CD4-positive, alpha-beta T cell (primary cell): ENCODE measurements at places on chromosomes 3 and 15.
A peak's percentile ranks its signal among the peaks of the same experiment; 100 is the strongest.

- no peak for DNase-seq
Observed at GRCh38 chr3:166282931-166283330, 445.7 kb upstream of the BCHE start.

DNA sequence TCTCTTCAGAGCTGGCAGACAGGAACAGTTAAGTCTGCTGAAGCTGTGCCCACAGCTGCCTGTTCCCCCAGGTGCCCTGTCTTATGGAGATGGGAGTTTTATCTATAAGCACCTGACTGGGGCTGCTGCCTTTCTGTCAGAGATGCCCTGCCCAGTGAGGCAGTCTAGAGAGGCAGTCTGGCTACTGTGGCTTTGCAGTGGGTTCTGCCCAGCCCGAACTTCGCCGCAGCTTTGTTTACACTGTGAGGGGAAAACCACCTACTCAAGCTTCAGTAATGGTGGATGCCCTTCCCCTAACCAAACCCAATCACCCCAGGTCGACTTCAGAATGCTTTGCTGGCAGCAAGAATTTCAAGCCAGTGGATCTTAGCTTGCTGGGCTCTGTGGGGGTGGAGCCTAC, 91.2 kb downstream of the SLC25A26 start:
- no peak for DNase-seq

DNA sequence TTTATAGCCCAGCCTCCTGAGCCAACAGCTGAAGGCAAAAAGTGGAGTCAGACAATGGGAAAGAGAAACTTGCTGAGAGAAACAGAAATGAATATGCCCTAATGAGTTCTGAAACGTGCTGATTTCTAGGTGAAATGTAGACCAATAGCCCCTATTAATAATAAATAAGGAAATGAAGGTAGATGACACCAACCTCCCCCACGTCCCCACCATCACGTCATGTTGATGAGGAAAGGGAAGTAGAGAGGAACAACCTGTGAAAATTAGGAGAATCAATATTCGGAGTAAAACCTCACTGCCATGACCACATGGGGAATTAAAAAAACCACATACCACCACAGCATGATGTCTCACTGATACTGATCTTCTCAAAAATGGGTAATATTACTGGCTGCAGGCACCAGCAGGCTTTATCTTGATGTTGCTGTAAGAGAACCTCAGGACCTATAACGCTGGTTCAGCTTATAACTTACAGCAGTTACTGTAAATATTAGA, 64.0 kb downstream of the KAT2B start:
- peak; percentile 21 for DNase-seq

DNA sequence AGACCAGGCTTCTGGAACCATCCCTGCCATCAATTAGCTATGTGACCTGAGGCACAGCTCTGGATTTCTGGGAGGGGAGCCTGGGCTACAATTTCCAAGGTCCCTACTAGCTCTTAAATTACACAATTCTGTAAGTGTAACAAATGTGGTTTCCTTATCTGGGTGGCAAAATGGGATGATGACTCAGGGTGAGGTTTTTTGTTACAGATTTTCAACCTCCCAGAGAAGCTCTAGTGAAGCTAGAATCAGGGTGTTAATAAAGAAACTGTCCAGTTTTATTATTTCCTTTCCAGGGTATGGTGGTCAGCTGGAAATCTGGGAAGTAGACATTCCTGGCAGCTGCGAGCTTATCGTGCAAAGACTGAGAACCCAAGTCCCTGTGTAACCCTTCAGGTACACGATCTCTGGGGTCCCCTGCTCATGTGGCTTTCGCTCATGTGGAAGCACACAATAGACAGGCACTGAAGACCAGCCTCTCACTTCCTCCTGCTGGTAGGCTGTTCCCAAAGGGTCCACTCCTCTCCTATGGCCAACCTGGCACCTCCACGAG, 7.3 kb downstream of the RAB27A start:
- DNase-seq, result no peak

DNA sequence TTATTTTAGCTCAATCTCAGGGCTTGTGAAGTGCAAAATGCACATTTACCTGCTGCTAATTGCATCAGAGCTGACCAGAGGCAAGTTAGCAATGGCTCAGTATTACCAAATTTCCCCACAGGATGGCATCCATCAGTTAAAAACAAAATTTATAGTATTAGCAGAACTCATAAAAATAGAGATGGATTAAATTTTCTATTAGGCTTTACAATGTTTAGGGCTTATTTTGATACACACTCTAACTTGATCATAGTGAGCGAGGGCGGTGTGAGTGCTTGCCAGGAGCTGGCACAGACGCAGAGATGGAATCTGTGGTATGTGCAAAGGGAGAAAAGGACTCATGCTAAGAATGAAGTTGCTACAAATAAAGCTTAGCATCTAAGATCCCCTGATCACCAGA, 241.0 kb downstream of the NSUN3 start:
- no peak for DNase-seq

DNA sequence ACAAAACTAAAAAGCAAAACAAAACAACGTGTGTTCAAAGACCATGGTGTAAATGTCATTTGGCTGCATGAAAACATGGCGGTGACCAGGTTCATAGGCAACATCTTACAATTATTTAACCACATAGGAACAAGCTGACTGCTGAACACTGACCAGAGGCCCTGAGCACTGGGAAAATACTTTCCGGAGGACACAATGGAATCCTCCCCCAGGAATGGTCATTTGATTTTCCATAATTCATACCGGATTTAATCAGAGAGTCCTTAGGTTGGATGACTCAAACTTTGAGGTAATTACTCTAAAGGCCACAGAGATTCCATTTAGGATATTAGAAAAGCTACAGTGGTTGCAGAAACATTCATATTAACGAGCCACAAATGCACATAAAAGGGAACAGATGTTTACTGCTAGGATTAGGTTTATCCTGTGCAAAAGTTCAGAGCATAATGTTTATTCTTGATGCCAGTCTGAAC, 254.7 kb downstream of the NR1D2 start:
- DNase-seq, result no peak

DNA sequence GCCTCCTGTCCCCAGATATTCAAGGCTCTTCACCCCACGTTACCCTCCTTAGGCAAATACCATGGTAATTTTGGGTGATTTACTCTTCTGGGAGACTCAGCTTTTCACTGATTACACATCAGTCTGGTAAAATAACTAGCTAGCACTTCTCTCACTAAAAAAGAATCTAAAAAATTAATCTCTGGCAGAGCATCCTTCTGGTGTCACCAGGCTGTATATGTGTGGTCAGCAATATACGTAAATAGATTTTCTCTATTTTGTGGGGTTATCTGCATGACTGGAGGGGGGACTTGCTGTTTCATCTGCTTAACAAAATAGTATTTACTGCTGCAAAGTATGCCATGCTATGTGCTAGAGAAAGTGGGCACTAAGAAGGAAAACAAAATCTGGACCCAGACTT, 45.1 kb downstream of the LRRC28 start:
- no peak for DNase-seq

DNA sequence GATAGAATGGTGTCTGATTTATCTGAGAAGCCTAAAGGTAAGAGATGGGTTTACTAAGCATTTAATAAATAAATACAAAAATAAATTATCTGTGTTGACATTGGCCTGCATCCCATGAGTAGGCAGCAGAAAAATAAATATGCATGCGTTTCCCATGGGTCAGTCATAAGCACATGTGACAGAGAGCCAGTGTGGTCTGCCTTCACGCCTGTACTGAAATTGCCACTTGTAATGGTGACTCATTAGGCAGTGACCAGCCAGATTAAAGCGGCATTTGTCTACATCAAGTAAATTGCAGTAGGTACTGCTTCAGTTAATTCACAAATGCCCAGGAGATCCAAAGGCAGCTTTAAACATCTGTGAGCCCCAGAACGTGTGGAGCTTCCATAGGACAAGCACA, 399.6 kb downstream of the NAALADL2 start:
- DNase-seq, result no peak

- no peak for DNase-seq
Observed at GRCh38 chr3:72082776-72083462, 298.0 kb upstream of the PROK2 start.

GRCh38 chr15:47516972-47517371, 200.3 kb upstream of the SEMA6D start:
- DNase-seq, result no peak

DNA sequence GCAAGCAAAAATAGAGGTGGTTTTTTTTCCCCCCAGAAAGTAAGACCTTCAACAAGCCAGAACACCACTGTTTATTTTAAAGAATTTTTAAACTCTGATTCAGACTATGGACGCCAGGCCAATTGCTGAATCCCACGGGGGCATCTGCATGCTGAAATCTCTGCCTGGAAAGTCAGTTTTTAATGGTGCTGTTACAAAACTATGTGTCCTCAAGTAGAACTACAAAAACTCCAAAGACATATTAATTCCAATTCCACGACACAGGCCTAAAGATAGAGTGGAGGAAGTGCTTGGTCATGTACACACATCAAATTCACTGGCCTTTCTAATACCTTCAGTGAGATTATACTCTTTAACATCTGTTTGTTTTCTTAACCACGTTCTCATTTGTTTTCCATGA, 490.5 kb upstream of the NR2F2 start:
- no peak for DNase-seq
